ENCODE measurements at places on chromosomes 7 and 10.

- no peak for DNase-seq
Observed at GRCh38 chr10:127526161-127526560, 22.9 kb upstream of the NPS start.

DNA sequence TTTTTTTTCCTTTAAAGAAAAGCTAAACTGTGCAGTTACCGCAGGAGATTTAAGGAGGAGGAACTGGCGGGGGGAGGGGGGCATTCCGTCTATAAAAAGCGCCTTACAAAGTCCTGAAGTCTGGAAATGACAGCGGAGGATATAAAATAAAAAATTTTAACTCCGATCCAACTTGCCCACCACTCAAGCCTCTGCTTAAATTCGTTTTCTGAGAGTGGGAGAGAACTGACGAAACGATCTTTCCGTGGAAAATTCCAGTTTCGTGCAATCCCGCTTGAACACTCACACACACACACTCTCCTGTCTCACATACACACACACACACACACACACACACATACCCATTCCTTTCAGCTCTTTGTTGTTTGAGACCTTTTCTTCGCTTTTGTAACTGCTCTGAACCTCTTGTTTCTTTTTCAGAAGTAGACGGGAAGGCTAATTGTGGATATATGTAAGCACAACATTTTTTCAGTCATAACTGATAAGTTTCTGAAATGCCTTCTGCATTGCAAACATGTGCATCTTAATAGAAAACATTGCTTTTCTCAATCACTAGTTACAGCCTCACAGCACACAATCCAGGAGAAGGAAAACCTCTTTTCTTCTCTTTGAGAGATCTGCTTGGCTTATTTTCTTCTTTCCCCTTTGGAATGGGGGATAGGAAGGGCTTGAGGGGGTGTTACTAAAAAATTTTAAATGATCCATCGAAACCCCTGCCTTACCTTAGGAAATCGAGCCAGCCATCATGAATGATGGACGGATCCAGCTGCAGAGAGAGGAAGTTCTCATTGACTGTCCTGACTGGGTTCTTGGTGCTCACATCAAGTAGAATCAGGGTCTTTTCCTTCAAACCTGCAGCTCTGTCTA lies 628 bp downstream of the HPSE2 start:
- DNase-seq = no peak

DNA sequence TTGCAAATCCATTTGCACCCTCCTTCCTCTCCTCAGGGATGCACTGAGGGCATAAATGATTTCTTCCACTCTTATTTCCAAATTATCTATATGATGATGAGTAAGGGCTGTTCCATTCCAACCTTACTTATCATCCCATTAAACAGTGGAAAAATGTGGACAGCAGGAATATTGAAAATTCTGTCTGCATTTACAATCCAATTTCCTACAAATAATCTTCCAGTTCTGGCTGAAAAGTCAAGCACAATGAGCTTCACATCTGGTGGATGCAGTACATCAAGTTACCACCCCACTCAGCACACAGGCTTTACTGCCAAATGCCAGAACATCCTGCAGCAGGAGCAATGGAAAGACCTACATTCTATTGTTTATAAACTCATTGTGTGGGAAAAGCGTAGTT lies 345.0 kb upstream of the STEAP1 start:
- DNase-seq = no peak

DNA sequence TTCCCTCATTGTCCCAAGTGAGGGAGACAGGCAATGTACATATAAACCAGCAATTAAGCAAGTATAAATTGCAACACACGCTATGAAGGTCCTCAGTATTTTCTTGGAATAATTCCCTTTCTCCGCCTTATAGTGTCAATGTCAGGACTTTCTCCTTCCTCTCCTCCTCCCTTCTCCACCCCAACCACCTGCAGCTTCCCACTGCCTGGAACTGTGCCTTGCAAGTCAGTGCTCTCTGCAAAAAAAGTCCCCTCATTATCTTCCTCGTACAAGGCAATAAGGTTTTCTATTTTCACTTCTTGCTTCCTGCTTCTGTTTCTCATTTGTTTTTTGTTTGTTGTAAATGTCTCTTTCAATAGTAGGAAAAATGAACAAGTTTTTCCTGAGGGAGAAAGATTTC lies 111.7 kb downstream of the GPR26 start:
- DNase-seq = no peak

- DNase-seq = no peak
Observed at GRCh38 chr7:13386741-13387140, 602.7 kb downstream of the ETV1 start.

DNA sequence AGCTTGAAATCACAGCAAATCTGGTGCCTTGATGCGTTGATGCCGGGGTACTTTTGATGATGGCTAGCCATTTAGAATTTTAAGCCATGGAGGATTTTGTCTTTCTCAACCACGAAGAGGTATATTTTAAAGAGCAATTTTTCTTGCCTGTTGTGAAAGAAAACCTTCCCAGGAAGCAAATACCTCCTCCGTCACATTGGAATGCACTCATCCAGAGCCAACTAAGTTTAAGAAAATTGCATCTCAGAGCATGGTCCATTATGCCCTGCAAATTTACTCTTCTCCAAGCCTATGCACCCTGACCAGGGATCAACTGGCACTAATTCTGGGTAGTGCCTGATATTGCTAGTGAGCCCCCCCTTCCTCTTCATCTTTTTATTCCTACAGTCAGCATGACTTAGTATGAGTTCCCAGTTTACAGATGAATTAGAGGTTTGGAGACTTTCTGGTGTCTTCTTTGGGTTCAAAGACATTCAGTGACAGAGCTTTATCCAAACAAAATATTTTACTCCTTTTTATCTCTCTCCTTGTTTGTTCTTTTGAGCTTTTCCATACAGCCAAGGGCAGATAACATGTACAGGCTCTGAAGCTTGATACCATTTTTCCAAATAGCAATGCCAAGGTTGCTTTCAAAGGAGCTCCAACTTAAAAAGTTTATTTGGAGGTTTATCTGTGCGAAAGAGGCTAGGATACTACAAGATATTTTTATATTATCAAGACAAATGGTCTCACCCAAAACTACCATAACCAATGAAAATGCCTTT lies 56.6 kb upstream of the ANK3 start:
- no peak for DNase-seq

- DNase-seq = no peak
Observed at GRCh38 chr10:128084364-128084763, 41.9 kb downstream of the MKI67 start.

DNA sequence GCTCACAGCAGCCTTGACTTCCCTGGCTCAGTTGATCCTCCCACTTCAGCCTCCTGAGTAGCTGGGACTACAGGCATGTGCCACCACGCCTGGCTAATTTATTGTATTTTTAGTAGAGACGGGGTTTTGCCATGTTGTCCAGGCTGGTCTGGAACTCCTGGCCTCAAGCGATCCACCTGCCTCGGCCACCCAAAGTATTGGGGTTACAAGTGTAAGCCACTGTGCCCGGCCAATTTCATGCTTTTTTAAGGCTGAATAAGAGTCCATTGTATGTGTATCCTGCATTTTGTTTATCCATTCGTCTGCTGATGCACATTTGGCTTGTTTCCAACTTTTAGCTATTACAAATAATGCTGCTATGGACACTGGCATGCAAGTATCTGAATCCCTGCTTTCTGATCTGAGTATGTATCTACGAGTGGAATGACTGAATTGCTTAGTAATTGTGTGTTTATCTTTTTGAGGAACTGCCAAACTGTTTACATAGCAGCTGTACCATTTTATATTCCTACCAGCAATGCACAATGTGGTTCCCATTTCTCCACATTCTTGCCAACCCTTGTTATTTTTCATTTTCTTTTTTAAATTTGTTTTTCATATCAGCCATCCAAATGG lies 37.3 kb upstream of the TPST1 start:
- DNase-seq = no peak

Data from activated CD8-positive, alpha-beta T cell treated with anti-CD3 and anti-CD28 coated beads, Interleukin-2, amount 10 ng/mL, durations not matched to agents 7 days and 5 days (primary cell).